ENCODE measurements at places on chromosomes 1 and 21. TPM values are rescaled to one million over a fixed set of nuclear protein-coding genes. Genes with fewer than 3 reads are reported as not detected.

ABCA4 gene
- 1.8 TPM for total RNA-seq

RPS6KA1 gene
- 23.2 TPM for total RNA-seq

GPR3 gene
- total RNA-seq = 0.47 TPM

BRINP3 gene
- total RNA-seq = not detected

CNR2 gene
- total RNA-seq = not detected

Data from ureter (tissue), 1 donor.